Naive thymus-derived CD8-positive, alpha-beta T cell (primary cell): ENCODE measurements at places on chromosomes 13 and 19. TPM values are rescaled to one million over a fixed set of nuclear protein-coding genes. Genes with fewer than 3 reads are reported as not detected.

CD37 gene
- polyA plus RNA-seq = 177 TPM

SLC17A7 gene
- not detected for polyA plus RNA-seq

NXNL1 gene
- not detected for polyA plus RNA-seq

PCSK4 gene
- polyA plus RNA-seq = 1.2 TPM

TJP3 gene
- 5.2 TPM for polyA plus RNA-seq

GZMM gene
- 228 TPM for polyA plus RNA-seq

- DNase-seq = peak; percentile 72
Observed at GRCh38 chr19:50922317-50922853, 11.2 kb upstream of the KLK4 start.

DNA sequence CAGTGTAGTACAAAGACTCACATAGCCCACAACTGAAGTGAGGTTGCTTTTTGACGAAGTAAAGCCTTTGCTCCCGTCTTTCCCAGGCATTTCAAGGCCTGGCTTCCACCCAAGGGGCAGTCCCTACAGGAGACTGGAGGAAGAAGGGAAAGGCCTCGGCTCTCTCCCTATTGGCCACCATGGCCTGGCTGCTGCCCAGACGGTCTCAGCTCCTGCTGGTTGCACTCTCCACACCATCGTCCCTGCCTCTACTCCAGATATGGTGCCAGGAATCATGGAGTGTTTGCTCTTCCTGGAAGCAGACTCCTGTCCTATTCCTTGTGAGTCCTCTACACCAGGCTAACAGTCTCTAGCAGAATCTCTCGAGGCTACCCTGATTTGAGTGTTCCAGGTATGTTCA is 124.1 kb upstream of the UQCRFS1 start:
- no peak for DNase-seq

GRCh38 chr19:6172074-6172863 is 36.8 kb downstream of the ACSBG2 start:
- no peak for DNase-seq

- no peak for DNase-seq
Observed at GRCh38 chr13:28830580-28830979, 10.4 kb downstream of the MTUS2 start.

GRCh38 chr13:88136098-88136790 is 465.1 kb downstream of the SLITRK5 start:
- no peak for DNase-seq

DNA sequence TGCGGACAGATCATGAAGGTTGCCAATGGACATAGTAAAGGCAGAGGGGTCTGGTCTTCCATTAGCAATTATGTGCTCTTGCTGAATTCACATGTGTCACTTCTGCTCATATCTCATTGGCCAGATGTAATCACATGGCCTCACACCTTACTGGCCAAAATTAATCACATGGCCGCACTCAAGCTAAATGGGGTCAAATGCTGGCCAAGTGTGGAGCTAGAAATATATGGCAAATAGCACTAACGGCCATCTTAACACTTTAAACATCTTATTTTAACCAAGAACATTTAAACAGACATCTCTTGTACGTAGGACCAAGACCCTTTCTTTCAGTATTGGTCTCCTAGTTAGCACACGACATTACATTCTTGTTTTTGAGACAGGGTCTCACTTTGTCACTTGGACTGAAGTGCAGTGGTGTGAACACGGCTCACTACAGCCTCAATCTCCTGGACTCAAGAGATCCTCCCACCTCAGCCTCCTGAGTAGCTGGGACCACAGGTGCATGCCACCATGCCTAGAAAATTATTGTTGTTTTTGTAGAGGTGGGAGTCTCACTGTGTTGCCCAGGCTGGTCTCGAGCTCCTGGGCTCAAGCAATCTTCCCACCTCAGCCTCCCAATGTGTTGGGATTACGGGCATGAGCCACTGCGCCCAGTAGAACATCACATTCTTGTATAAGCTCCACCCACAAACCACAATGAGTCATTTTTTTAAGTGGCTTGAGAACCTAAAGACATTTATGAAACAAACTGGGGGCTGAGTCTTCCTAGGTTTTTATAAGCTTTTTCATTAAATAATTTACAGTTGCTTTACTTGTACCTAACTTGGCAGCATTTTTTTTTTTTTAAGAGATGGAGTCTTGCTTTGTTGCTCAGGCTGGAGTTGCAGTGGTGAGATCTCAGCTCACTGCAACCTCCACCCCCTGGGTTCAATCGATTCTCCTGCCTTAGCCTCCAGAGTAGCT is 2.9 kb upstream of the PTOV1 start:
- no peak for DNase-seq

GRCh38 chr19:53157626-53158025 is 1.2 kb downstream of the ZNF347 start:
- no peak for DNase-seq

DNA sequence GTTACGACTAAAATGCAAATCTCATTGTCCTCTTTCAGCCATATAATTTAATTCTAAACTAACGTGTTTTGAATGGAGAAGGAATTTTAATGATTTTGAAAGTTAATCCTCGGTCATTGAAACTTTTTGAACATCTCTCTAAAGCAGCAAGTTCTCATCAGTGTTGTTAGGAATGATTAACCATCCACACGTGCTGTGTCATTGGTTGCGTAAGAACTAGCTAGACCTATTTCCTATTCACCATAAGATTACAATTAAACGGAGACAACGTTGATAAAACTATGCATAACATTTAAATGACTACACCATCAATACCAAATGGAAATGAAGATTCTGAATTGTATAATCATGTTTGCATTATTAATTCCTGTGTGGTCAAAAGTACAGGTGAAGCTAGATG is 155.6 kb upstream of the IRS2 start:
- no peak for DNase-seq

DNA sequence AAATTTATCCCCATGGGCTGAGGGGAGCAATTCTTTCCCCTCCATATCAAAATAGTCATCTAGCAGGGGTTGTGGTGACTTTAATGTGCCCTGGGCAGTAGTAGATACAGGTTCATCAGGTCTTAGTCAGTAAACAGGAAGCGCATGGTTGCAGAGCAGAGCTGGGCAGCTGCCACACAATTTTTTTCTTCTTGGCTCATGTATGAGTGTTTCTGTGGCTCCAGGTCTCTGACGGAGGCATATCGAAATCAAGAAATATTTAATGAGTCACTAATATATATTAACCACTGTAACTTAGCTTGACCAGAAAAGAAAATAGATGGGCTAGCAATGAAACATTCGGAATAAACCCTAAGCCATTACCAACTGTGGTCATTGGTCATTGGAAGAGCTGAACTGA is 68.4 kb upstream of the UBL3 start:
- DNase-seq = no peak
